ENCODE measurements at places on chromosomes 7 and 10.

DNA sequence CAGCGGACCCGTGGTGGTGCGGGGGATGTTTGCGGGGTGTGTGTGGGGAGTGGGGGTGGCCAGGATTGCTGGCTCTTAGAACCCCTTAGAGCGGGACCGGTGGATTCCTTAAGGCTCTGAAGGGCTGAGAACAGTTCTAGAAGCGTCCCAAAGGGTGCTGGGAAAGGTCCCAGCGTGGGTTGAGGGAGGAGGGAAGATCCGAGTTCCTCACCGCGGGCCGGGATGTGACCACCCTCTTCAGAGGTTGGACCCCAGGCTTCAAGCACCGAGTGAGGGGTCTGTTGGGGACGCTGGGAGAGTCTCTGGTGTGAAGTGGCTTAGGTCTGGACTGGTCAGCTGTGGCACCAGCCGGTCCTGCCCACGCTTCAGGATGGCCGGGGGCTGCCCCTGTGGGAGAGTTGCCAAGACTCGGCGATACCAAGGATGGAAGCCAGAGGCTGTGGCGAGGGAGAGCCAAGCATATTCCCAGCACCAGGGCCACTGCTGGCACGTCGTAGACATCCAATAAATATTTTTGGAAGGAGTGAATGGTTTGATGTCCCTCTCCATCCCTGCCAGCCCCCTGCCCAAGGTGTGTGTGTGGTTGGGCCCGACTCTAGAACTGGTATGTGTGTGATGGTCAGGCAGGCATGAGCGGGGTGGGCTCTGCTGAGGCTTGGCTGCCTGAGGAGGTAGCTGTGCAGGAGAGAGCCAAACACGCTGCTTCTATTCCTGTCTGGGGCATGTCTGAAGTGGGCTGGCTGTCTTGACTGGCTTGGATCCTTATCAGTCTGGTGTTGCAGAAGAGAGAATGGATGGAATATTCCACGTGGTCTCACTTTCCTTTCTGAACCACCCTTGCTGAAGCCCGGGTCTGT lies 19.2 kb downstream of the ZNF775 start:
- no peak for DNase-seq

GRCh38 chr10:34186745-34187144 lies 628.4 kb downstream of the PARD3 start:
- DNase-seq: no peak

DNA sequence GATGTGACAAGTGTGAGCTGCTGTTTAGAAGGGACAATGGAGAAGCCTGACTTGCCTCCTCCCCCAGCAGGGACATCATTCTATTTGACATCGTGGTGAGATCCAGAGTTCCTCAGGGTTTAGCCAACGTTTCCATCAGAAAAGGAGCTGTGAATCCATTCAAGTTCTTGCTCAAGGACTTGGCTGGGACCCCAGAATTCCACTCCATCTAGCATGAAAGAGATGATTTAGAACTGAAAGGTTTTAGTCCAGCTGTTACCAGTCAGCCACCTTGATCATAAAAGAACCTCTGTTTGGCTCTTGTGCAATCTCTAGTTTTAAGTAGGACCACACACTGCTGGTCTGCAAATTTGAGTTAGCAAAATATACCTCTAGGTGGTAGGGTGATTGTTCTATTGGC lies 337.6 kb downstream of the FRMD4A start:
- DNase-seq: no peak

DNA sequence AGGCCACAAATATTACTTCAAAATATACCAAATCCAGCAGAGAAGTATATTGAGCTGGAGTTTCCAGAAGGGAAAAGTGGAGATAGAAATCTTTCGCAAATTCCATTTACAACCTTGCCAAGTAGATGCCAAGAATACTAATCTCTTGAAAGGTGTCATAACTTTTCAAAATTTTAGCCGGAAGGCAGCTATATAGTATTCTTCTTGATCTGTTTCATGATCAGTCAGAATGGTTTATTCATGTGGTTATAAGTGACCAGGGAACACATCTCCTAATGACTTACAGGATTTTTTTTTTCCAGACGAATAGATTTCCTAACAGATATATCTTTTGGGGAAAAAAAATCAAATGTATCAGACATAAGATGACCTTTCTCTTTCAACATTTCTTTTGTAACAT lies 270.7 kb downstream of the TSPAN12 start:
- no peak for DNase-seq

- peak; percentile 56 for DNase-seq
Measured at GRCh38 chr7:101094791-101095375, 9.6 kb downstream of the TRIM56 start.

DNA sequence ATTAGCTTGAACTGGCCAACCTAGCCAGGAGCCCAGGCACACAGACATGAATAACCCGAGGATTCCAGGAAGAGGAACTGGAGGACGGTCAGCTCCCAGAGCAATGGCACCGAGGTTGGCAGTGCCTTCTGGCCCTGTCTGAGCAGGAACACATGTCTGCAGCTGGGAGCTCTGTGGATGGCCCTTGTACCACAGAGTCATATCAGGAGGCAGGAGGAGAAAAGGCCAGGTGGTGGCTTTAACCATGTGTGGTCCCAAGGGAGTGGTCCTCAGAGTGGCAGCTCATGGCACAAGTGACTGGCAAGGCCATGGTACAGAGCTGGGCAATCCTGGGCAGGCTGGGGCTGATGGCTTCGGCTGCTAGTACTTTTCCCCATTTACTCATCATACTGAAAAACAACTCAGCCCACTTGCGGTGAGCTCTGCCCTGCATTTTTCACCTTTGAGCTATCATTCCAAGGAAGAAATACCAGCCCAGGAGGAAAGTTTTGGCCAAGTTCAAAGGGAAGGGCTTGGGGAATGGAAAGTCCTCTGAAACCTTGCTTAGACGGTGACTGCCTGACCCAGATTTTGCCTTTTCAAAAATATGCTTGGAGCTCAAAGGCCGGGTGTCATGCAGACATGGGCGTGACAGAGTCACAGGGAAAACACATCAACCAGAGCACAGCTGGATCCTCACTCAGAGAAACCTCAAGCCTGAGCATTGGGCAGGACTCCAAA lies 25.7 kb upstream of the LOXL4 start:
- DNase-seq: no peak

GRCh38 chr10:91286572-91286971 lies 66.1 kb downstream of the PCGF5 start:
- DNase-seq: no peak

GRCh38 chr7:101402081-101402779 lies 39.6 kb downstream of the COL26A1 start:
- DNase-seq: no peak

DNA sequence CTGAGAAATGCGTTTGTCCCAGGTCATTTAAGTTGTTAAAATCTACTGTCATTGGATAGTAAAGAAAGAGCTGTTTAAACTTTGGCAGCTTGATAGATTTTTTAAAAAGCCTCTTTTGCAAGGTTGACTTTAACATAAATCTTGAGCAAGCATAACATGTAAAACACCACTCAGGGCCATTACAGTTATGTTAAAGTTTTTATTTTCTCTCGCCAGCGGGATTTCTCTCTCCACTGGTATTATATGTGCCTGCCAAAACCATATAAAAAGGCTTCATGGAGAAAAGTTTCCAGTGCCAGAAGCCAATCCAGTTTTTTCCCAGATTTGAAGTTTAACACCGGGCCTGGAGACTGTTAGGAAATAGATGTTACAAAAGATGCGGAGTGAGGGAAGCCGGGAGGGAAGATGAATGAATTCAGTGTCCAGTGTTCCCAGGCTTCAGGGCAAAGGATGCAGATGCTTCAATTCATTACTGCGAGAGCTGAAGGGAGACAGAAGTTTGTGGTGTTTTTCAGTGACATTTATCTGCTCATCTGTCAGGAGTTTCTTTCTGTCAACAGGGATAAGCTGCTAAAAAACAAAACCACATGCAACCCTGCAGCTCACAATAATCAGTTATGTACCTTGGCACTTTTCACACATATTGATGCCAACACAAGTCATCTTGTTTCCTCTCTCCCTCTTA lies 155.5 kb downstream of the SPAG6 start:
- no peak for DNase-seq
